ENCODE measurements at places on chromosomes 11 and 22.
A peak's percentile ranks its signal among the peaks of the same experiment; 100 is the strongest.

DNA sequence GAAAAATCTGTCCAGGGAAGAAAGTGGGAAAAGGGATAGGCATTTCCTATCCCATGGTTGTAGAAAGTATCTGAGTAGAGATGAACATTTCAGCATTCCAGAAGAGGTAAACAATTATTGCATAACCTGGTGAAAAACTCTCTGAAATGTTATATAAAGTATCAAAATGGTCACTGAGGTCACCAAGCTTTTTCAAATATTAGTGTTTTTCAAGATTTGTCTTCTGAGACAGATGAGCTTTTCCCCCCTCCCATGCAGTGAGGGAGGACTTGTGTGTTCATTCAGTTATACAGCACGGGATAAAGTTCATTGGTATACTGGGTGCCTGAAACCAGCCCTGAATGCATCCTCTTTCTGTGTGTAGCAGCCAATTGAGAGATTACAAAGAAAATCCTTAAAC, 1.9 kb upstream of the DEPDC7 start:
- DNase-seq = no peak

DNA sequence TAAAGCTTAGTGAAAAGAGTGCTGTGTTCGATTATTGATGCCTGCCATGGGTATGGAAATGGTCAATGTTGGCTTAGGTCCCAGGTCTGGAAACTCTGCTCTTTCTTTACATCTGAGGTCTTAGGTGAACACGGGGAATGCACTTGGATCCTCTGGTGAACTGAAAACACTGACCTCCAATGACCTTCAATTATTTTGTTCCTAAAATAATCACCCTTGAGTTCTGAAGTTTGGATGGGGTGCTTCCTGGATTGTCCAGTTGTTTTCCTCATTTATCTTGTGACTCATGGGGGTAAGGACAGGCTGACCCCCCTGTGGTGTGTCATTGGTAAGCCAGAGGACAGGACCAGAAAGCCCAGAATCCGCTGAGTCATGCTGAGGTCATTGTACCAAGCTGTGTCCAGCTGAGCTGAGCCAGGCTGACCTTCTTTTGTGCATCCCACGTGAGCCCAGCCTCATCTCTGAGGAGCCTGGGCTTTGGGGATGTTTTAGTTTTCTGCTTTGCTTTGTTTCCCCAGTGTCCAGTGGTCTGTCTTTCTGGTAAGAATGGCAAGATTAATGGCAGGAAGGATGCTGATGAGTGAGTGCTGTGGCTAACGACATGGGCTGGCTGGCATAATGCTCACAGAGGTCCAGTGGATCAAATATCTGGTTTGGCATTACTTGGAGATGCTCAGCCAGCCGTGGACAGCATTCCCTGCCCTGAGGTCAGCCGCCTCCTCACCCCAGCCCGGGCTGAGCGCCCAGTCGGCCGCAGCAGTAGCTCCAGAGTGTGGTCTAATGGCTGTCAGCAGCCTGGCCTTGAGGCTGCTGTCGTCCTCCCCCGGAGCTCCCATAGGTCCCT, 35.6 kb downstream of the AMPD3 start:
- peak; percentile 94 for DNase-seq

DNA sequence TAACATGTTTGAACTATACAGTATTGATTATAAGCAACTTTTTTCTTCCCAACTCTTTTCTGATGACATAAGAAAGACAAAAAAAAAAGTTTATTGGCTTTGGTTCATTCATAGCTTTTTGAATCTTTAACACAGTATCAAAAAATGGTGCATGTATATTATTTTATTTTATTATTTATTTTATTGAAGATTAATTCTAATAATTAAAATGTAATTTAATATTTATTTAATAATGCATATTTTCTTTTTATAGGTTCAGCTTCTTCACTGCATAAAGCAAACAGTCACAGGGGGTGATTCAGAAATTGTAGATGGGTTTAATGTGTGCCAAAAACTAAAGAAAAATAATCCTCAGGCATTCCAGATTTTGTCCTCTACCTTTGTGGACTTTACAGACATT, 78.8 kb downstream of the BBOX1 start:
- no peak for DNase-seq

DNA sequence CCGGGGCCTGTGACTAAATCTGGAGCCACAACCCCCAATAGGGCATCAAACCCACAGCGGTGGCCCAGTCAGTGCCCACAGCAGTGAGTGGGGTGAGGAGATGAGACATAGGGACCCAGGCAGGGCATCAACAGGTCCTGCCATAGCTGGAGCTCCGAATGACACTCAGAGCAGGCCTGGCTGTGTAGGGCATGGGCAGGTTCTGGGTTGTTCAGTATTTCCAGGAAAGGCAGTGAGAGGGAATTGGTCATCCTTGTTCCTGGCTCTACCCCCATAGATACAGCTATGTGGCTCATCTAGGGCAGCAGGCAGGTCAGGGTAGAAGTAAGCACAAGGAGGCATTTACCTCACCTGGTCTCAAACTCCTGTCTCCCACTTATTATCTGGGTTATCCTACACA, 126.6 kb downstream of the BUD13 start:
- DNase-seq = no peak

DNA sequence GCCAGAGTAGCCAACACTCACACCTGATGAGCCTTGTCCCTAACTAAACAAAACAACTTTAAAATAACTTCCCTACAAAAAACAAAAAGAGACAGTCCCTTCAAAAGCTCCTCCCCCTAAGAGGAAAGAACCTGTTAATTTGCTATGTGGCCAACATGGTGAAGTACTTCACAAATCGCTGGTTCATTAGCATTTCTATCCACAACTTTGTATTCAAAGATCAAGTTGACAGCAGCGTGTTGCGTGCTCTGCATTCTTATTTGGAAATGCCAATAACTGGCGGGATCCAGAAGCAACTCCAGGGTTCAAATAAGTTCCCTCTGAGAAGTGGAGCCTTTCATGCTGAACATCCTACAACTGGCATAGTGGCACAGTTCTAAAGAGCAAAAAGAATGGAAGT, 48.6 kb downstream of the CADM1 start:
- DNase-seq = no peak

DNA sequence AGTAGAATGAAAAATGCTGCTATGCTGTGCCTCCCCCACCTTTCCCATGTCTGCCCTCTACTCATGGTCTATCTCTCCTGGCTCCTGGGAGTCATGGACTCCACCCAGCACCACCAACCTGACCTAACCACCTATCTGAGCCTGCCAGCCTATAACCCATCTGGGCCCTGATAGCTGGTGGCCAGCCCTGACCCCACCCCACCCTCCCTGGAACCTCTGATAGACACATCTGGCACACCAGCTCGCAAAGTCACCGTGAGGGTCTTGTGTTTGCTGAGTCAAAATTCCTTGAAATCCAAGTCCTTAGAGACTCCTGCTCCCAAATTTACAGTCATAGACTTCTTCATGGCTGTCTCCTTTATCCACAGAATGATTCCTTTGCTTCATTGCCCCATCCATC, 14.9 kb upstream of the HBE1 start:
- no peak for DNase-seq

GRCh38 chr11:43687120-43687791, 6.7 kb downstream of the HSD17B12 start:
- DNase-seq = no peak

GRCh38 chr11:128531588-128531987, 55.8 kb downstream of the ETS1 start:
- DNase-seq = no peak

GRCh38 chr11:61626580-61627380, 45.9 kb upstream of the SYT7 start:
- no peak for DNase-seq

DNA sequence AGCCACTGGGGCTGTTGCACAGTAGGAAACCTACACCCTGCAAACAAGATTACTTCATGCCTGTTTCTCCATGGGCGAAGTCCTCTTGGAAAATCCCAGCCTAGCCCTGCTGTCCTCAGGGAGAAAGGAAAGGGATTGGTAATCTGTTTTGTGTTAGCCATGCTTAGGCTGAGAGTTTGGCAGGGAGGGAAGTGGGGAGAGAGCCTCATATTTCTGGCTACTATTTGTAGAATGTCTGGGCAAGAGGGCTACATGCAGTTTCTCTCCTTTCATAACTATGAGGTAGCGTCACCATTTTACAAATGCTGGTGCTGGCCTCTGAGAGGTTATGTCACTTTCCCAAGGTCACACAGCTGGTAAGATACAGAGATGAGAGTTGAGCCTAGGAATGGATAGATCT, 737 bp upstream of the MFRP start:
- DNase-seq = no peak
